Transverse colon (tissue), 4 donors: ENCODE measurements at places on chromosomes 2 and 18.

DNA sequence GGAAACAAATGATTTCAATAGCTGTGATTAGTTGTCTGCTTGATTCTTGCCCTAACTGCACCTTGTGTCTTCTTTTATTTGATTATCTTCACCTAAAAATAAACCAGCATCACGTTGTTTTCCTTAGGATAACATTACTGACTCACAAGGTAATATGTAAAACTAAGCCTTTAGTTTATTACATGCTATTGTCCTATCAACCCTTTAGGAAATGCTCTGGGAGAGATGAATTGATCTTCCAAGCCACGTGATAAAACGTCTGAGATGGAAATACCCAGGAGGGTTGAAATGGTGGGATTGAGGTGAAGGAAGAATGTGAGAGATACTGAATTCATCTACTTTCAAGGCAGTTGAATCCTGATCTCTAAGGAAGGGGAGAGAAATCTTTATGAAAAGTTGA is 34.5 kb upstream of the TMEM178A start:
- no peaks in the 10 kb centered on the region for H3K27me3 ChIP-seq
- no peaks in the 10 kb centered on the region for H3K4me1 ChIP-seq
- no peaks in the 10 kb centered on the region for H3K36me3 ChIP-seq
- no peak for DNase-seq
- no peak overlapping the region for H3K27ac ChIP-seq

GRCh38 chr2:16382451-16382850 is 283.2 kb downstream of the CYRIA start:
- DNase-seq: no peak
- no peaks in the 10 kb centered on the region for H3K27me3 ChIP-seq
- no peaks in the 10 kb centered on the region for H3K36me3 ChIP-seq
- H3K27ac ChIP-seq: no peak overlapping the region
- H3K4me3 ChIP-seq: no peak overlapping the region

GRCh38 chr2:48227617-48228344 is 302.2 kb upstream of the STON1 start:
- DNase-seq: no peak
- no peaks in the 10 kb centered on the region for H3K4me1 ChIP-seq
- H3K27ac ChIP-seq: peak overlapping the region; percentile 1
- H3K4me3 ChIP-seq: no peak overlapping the region
- no peaks in the 10 kb centered on the region for H3K36me3 ChIP-seq

DNA sequence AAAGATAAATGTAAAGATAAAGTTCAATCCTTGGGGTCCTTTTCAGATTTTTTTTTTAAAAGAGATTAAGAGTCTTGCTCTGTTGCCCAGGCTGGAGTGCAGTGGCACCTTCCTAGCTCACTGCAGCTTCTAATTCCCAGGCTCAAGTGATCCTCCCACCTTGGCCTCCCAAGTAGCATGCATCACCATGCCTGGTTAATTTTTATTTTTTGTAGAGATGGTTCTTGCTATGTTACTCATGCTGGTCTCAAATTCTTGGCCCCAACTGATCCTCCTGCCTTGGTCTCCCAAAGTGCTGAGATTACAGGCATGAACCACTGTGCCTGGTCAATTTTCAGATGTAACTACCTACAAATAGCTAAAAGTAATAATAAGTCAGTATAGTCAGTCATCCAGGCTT is 21.1 kb downstream of the NFE2L2 start:
- no peak overlapping the region for H3K4me3 ChIP-seq
- H3K4me1 ChIP-seq: peaks cover 70% of the 10 kb centered on the region
- H3K27me3 ChIP-seq: no peaks in the 10 kb centered on the region
- no peaks in the 10 kb centered on the region for H3K36me3 ChIP-seq
- H3K27ac ChIP-seq: peak overlapping the region; percentile 89

DNA sequence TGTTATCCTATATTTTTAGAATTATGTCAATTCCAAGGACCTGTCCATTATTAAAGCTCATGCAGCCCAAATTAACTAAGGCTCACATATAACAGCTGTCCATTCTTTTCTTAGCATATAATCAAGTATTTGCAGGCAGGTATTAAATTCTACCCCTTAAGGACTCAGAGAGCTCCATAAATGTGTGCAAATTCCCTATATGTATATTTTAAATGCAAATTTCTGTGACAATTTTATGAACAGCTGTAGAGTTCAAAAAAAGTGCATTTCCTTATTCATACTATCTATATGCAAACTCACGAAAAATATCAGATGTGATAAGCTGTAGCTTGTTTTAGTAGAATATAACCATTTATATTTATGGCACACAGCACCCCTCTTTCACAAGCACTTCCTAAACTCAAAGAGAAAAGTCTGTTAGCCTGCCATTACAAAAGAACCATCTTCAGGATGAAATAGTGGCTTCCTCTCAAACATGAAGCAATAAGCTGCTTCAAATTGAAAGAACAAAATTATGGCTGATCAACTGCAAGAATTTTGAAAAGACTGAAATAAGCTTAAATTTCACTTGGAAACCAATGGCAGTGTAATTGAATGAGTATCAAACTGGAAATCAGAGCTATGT is 155.0 kb upstream of the REG3G start:
- H3K36me3 ChIP-seq: no peaks in the 10 kb centered on the region
- no peak for DNase-seq
- no peaks in the 10 kb centered on the region for H3K27me3 ChIP-seq
- H3K27ac ChIP-seq: no peak overlapping the region
- no peaks in the 10 kb centered on the region for H3K4me1 ChIP-seq

DNA sequence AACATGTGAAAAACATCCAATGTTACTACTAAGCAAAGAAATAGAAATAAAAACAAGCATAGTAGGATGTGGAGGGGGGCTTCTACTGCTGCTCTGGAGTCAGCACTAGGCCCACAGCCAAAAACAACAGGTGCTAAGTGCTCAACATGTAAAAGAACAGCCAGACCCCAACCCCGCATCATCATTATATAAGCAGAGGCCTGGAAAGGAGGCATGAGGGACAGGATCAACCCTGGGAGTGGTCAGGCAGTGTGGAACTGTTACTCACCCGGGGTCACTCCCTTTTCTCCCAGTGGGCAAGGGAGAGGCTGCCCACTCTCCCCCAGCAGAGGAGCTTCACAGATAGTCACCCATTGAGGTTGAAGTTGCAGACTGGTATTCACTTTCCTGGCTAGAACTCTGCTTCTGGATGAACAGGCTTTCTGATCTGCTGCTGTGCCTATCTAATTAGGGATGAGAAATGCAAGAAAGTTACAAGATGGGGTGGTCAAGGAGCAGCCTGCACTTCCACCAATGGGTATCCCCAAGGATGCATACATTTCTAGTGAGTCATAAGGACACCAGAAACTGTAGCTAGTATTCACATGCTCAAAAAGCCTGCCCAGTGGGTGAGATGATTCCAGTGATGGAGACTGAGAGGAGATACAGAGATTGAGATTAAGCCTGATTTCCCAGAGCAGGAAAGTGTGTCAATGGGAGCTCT is 480.1 kb upstream of the TCF4 start:
- H3K4me3 ChIP-seq: no peak overlapping the region
- H3K4me1 ChIP-seq: no peaks in the 10 kb centered on the region
- H3K27me3 ChIP-seq: no peaks in the 10 kb centered on the region
- H3K36me3 ChIP-seq: no peaks in the 10 kb centered on the region
- DNase-seq: no peak

DNA sequence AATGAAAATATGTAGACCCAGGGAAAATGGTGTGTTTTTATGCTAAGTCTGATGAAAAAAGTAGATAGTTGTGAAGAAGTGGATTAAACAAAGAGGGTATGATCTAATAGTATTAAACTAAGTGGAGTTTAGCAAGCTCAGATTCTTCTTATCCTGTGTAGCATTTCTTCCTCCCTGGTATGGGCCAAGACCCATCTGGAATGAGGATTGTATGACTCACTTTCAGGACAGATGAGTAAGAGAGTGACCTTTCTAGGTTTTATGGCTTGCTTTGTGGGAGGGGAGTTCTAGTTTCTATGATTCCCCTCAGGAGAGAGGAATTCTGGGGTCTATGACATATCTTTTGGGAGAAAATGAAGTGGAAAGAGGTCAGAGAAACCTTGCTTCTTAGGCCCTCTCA is 550.1 kb downstream of the SPAG16 start:
- no peak overlapping the region for H3K4me3 ChIP-seq
- no peak overlapping the region for H3K27ac ChIP-seq
- H3K27me3 ChIP-seq: no peaks in the 10 kb centered on the region
- DNase-seq: no peak
- no peaks in the 10 kb centered on the region for H3K36me3 ChIP-seq
- H3K4me1 ChIP-seq: no peaks in the 10 kb centered on the region

- no peaks in the 10 kb centered on the region for H3K27me3 ChIP-seq
- peaks cover 4% of the 10 kb centered on the region for H3K4me1 ChIP-seq
- H3K27ac ChIP-seq: peak overlapping the region; percentile 41
These were observed 17.1 kb downstream of the TMEM185B start for GRCh38 chr2:120206022-120206581.

- peak; percentile 64 for DNase-seq
- no peak within 1 kb of the TSS for H3K4me3 ChIP-seq
- H3K27ac ChIP-seq: no peak within 1 kb of the TSS
- no peaks in the 10 kb centered on the region for H3K36me3 ChIP-seq
- no peaks in the 10 kb centered on the region for H3K27me3 ChIP-seq
These were observed at the start of gene MGAT5 for GRCh38 chr2:134253804-134254203. TSS of gene MGAT5 (plus strand) at chr2:134254072. CDS start at chr2:134254404, 332 bp downstream.

GRCh38 chr2:208025814-208026184 is 472 bp upstream of the PLEKHM3 start:
- H3K4me3 ChIP-seq: peak overlapping the region; percentile 69
- peaks cover 14% of the 10 kb centered on the region for H3K4me1 ChIP-seq
- H3K36me3 ChIP-seq: no peaks in the 10 kb centered on the region
- DNase-seq: no peak

DNA sequence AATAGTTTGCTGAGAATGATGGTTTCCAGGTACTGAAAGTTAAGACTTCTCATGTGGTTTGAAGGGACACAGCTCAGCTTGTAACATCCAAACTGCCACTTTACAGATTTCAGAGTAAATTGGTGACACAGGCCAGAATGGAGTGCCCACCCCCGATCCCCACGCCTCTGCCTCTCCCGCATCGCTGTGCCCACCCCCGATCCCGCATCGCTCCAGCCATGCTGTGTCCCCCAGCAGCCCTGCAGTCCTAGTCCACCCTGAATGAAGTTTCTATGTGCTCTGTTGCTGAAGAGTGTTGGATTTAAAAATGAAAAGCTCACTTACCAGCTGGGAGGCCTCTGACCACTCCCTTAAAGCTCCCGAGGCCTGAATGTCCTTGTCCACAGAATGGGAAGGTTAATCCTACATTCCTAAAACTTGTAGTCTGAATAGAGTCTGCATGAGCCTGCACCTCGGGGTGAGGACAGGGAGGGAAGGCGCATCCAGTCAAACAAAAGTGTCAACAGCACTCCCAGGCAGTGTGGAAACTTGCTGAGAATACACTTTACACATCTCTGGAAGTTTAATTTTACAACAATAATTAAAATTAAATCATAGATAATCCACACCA is 176.4 kb upstream of the ID2 start:
- no peaks in the 10 kb centered on the region for H3K27me3 ChIP-seq
- H3K4me1 ChIP-seq: peaks cover 14% of the 10 kb centered on the region
- DNase-seq: no peak
- no peaks in the 10 kb centered on the region for H3K36me3 ChIP-seq
- H3K27ac ChIP-seq: no peak overlapping the region

- no peaks in the 10 kb centered on the region for H3K4me1 ChIP-seq
- no peak overlapping the region for H3K4me3 ChIP-seq
- DNase-seq: no peak
- no peaks in the 10 kb centered on the region for H3K27me3 ChIP-seq
- H3K27ac ChIP-seq: no peak overlapping the region
These were observed 16.2 kb upstream of the ARL4C start for GRCh38 chr2:234512884-234513669.

GRCh38 chr2:59804732-59805131 is 748.7 kb downstream of the BCL11A start:
- no peaks in the 10 kb centered on the region for H3K27me3 ChIP-seq
- no peak overlapping the region for H3K4me3 ChIP-seq
- H3K27ac ChIP-seq: no peak overlapping the region
- peak; percentile 30 for DNase-seq
- no peaks in the 10 kb centered on the region for H3K36me3 ChIP-seq
- peaks cover 3% of the 10 kb centered on the region for H3K4me1 ChIP-seq

DNA sequence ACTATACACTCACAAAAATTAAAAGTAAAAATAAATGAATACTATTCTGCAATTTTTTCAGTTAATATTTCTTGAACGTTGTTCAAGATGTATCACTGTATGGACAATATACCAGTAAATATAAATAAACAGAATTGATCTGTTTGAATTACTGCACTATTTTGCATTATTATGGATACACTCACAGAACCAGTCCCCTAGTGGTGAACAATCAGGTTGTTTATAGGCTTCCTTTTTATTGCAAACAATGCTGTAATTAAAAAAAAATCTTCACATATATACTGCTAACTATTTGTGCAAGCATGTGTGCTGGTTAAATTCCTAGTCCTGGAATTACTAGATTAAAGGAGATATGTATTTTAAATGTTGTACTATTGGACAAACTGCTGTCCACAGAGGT is 306.0 kb downstream of the FBXO15 start:
- H3K4me3 ChIP-seq: no peak overlapping the region
- no peak for DNase-seq
- H3K4me1 ChIP-seq: no peaks in the 10 kb centered on the region
- no peaks in the 10 kb centered on the region for H3K36me3 ChIP-seq
- peaks cover 3% of the 10 kb centered on the region for H3K27me3 ChIP-seq

DNA sequence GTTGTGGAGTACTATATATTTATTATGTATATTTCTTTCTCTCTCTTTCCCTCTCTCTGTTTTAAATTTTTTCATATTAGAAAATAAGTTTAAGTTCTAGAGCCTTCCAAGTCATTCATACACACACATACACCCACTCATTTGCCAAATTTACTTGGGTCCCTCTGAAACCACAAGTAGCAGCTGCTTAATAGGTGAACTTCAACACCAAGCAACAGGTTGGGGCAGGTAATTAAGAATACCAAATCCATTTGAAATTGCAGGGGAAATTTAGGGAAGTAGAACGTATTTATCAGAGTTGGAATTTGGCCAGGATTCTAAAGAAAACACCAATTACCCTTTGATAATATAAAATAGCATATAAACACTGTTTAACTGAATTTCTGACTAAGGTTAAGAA is 75.0 kb upstream of the RBBP8 start:
- H3K27ac ChIP-seq: no peak overlapping the region
- H3K27me3 ChIP-seq: no peaks in the 10 kb centered on the region
- no peak overlapping the region for H3K4me3 ChIP-seq
- no peaks in the 10 kb centered on the region for H3K4me1 ChIP-seq
- DNase-seq: no peak

GRCh38 chr18:35458677-35459441 is 38.9 kb downstream of the INO80C start:
- peak; percentile 58 for DNase-seq
- peak overlapping the region; percentile 75 for H3K27ac ChIP-seq
- H3K36me3 ChIP-seq: no peaks in the 10 kb centered on the region
- no peak overlapping the region for H3K4me3 ChIP-seq
- no peaks in the 10 kb centered on the region for H3K27me3 ChIP-seq

GRCh38 chr2:19710230-19710629 is 191.6 kb downstream of the TTC32 start:
- no peak overlapping the region for H3K4me3 ChIP-seq
- H3K36me3 ChIP-seq: no peaks in the 10 kb centered on the region
- no peaks in the 10 kb centered on the region for H3K27me3 ChIP-seq
- no peak overlapping the region for H3K27ac ChIP-seq

- H3K27me3 ChIP-seq: no peaks in the 10 kb centered on the region
- H3K27ac ChIP-seq: no peak overlapping the region
- no peaks in the 10 kb centered on the region for H3K36me3 ChIP-seq
These were observed 211.6 kb upstream of the TNP1 start for GRCh38 chr2:217071416-217071815.

- H3K4me3 ChIP-seq: no peak overlapping the region
- H3K27ac ChIP-seq: no peak overlapping the region
- no peaks in the 10 kb centered on the region for H3K36me3 ChIP-seq
- no peak for DNase-seq
- H3K27me3 ChIP-seq: no peaks in the 10 kb centered on the region
These were observed 56.8 kb downstream of the SCG2 start for GRCh38 chr2:223545406-223545805.
